ENCODE measurements at places on chromosomes 11 and 22.

- no peak for DNase-seq
Measured at GRCh38 chr22:20153945-20154344, 3.1 kb upstream of the CCDC188 start.

- no peak for DNase-seq
Measured at GRCh38 chr11:9362393-9362863, 22.0 kb upstream of the IPO7 start.

- peak; percentile 91 for DNase-seq
Measured at GRCh38 chr22:39534591-39535356, 2.2 kb upstream of the RPS19BP1 start.

DNA sequence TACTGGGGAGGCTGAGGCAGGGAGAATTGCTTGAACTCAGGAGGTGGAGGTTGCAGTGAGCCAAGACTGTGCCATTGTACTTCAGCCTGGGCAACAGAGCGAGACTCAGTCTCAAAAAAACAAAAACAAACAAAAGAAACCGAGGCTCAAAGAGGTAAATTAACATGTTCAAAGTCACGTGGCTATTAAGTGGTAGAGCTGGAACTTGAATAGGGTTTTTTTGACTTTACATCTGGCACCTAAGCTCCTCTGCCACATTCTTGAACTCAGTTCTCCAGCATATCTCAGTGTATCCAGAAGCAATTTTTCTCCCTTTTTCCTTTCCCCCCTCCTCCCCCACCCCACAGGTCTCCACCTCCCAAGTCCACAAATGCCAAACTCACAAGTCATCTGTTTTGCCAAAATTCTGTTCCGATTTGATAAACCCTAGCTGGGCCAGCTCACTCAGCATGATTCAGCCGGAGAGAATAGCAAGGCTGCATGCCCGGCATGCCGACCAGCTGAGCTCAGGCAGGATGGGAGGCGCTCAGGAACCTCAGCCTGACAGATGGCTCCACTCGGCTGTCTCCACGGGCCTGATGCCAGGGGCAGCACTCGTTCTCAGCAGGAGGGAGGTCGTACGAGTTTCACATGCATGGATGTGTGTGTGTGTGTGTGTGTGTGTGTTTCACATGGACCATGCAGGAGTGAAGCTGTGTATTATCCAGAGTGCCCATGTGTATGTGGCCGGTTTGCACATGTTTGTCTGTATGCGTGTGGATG, 63.2 kb upstream of the RRAS2 start:
- DNase-seq = peak; percentile 97

GRCh38 chr11:95711162-95711944, 78.2 kb downstream of the FAM76B start:
- DNase-seq = no peak

- DNase-seq = peak; percentile 40
Measured at GRCh38 chr11:126930091-126930841, 70.3 kb downstream of the KIRREL3 start.

- no peak for DNase-seq
Measured at GRCh38 chr11:69859275-69859934, 40.2 kb upstream of the FGF3 start.

- DNase-seq = no peak
Measured at GRCh38 chr22:28096161-28096560, 177.1 kb upstream of the PITPNB start.

- no peak for DNase-seq
Measured at GRCh38 chr11:120793806-120794479, 230.0 kb upstream of the TBCEL start.

DNA sequence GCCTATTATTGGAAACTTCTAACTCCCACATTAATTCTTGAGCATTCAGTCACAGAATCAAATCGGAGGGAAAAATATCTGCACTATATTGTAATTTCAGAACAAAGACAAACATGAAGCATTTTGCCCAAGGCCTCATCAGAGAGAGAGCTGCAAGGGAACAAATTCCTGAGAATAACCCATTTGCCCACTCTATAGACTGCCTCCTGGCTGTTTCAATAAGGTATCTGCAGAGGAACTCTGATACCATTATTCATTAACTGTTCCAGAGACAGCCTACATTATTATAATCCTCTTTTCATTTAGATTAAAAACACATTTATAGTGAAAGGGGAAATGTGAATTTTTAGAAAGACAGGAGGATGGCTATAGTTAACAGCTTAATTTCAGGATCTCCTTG, 663.9 kb downstream of the DLG2 start:
- DNase-seq = peak; percentile 15

DNA sequence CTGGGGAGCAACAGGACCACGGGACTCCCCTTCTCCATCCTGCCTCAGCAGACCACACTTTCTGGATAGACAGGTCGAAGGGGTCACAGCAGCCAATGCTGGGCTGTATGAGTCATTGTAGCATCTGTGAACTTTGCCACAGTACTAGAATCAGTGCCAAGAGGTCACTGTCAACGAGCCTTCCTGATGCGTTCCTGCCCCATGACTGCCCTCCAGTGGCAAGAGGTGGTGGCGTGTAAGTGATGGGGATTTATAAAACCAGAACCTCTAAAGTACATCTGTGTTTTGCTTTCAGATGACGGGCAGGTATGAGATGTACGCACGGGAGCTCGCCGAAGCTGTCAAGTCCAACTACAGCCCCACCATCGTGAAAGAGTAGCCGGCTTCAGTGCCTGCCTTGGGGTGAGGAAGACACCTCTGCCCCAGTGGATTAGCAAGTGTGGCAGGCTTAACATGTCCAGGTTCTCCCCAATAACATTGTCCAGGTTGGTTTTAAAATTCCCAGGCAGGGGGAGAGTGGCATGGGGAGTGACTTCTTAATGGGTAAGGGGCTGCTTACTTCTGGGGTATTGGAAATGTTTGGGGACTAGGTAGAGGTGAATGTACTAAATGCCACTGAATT, 29.4 kb downstream of the GUCD1 start:
- peak; percentile 82 for DNase-seq

GRCh38 chr11:116540645-116541304, 232.0 kb downstream of the BUD13 start:
- no peak for DNase-seq
